ENCODE measurements at places on chromosomes 2 and 18.

DNA sequence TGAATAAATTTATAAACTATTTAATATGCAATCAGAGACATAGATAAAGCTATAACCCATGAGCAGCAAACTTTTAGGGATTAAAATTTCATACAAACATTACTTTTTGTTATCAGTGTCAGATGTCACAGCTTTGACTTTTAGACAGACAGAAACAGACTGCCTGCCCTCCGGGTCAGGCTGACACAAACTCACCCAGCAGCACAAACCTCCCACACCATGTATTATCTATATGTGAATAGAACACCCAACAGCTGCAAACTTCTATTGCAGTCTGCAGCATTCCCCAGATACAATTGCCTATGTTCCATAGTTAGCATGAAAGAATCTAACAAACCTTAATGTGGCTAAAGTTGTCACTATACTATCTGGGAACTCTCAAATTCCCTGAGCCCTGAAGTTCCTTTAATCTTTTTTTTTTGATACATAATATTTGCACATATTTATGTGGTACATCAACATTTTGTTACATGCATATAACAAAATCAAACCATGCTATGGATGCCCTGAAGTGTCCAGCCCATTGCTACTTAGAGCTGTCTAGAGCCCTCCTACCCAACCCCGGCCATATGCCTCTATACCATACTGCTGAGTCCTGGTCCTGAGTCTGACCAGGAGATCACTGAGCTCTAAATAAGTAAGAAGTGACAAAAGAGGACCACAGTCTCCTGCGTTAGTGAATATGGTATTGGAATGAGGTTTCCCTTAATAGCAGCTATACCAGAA, 214.4 kb downstream of the ZNF385B start:
- DNase-seq = no peak

DNA sequence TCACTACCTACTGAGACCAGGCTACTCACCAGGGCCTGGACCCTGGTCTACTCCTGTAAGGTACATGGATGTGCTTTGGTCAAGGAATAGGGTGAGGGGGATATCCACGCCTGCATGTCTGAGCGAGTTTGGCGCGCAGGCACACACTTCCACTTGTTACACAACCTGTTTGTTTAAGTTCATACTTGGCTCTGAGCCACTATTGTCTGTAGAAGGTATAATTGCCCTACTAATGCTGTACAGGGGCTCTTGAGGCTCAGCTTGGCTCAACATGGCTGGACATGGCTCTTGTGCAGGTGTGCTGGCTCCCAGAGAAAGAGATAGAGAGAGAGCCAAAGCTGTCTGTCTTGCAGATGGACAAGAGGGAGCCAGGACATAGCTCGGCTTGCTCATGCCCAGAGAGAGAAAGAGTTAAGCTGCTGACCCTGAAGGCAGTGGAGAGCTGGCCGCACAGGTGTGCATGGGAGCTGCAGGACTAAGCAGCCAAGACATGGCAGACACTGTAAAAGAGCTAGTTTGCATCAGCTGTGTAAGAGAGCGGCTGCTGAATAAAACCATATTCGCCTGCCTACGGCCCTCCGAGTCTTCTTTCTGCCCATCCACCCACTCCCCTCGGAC, 35.2 kb downstream of the NPPC start:
- no peak for DNase-seq

DNA sequence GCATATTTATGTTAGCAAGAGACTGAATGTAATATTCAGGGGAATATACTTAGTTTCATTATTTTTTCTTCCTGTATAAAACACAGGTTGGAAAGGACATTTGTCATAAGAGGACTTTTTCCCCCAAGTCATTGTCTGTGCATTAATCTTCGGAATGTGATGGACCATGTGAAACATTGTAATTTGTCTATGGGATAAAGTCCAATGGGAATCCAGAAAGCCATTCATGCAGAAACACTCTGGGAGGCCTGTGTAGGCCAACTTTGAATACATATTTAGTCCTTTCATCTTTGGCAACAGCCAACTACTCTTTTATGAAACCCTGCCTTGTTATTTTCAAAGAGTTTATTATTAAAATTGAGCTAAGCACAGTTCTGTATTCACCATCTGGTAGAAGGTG, 386.4 kb downstream of the PIK3C3 start:
- DNase-seq = no peak

GRCh38 chr2:206230060-206230762, 44.3 kb upstream of the ZDBF2 start:
- DNase-seq = no peak

- no peak for DNase-seq
Observed at GRCh38 chr18:22676423-22676822, 256.7 kb upstream of the RBBP8 start.

DNA sequence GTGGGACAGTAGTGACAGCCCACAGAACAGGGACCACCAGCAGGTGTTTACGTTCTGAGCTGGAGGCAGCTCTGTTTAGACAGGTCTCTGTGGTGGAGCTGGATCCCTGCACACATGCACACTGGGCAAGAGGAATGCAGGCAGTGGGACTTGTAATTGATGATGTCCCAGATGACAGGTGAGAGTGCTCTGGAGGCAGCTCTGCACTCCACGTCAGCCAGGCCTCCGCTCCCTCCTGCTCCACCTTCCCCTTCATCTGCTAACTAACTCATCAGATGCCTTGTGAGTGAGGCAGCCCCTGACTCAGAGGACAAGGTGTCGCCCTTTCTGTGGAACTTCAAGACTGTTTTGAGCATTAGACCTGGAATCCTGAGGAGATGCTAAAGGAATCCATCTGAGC, 53.2 kb downstream of the SH3YL1 start:
- DNase-seq = no peak

- peak; percentile 11 for DNase-seq
Observed at GRCh38 chr2:100161945-100162620, 19.7 kb upstream of the AFF3 start.

GRCh38 chr2:202634556-202635427, at the start of gene FAM117B:
FAM117B (plus strand) TSS chr2:202634969; CDS start chr2:202635188, 219 bp downstream.
- peak; percentile 99 for DNase-seq

- DNase-seq = no peak
Observed at GRCh38 chr2:203905656-203906055, 30.9 kb upstream of the ICOS start.

DNA sequence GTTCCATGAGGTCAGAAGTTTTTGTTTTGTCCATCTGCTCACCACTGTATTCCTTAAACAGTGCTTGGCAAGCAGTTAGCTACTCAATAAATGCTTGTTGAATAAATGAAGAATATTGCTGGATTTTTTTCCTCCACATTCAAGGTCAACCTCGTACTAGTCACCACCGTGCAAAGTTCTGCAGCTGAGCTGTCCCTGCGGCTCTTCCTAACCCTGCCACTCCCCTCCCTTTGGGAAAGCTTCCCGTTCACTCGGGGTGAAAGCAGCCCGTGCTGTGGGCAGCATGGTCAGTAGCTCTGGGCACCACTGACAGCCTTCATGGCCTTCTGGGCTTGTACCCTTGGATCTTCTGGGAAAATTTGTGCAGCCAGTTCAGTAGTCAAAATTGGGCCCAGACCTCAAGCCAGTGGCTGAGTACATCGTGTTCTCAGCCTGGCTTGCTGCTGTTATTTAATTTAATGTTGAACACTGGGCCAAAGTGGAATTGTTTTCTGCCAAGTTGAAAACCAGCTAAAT, 469.3 kb upstream of the RAB12 start:
- DNase-seq = no peak

DNA sequence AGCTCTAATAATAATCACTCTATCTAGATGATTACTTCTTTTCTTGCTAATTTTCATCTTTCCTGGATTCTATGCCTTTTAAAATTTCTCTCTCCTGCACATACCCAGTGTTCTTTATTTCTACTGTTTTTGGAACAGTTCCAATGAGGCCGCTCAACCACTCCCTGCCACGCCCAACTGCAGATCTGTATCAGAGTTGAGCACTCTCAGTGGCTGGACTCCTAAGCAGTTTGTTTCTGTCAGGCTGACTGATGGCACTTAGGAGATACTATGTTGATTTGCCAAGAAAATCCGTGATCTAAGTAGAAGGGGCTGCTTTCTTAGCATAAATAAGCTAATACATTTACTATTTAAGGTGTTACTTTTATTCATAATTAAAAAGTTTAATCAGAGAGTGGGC, 192.8 kb downstream of the ARHGAP15 start:
- no peak for DNase-seq

GRCh38 chr2:54966165-54966832, 84.0 kb downstream of the RTN4 start:
- peak; percentile 85 for DNase-seq

- DNase-seq = no peak
Observed at GRCh38 chr2:108125581-108125980, 114.2 kb upstream of the SULT1C3 start.

GRCh38 chr2:219918944-219919343, 291.5 kb downstream of the SLC4A3 start:
- no peak for DNase-seq

DNA sequence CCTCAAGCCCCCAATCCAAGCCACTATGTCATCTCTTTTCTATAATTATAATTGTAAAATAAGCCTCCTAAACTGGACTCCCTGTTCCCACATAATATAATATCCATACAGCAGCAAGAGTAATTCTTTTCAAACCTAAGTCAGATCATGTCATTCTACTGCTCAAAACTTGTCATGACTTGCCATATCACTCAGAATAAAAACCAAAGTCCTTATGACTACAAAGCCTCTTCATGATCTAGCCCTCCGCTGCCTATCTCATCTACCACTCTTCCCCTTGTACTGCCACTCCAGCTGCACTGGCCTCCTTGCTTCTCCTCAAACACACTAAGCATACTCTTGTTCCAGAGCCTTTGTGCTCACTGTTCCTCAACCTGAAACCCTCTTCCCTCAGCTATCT, 69.9 kb downstream of the MEMO1 start:
- no peak for DNase-seq

DNA sequence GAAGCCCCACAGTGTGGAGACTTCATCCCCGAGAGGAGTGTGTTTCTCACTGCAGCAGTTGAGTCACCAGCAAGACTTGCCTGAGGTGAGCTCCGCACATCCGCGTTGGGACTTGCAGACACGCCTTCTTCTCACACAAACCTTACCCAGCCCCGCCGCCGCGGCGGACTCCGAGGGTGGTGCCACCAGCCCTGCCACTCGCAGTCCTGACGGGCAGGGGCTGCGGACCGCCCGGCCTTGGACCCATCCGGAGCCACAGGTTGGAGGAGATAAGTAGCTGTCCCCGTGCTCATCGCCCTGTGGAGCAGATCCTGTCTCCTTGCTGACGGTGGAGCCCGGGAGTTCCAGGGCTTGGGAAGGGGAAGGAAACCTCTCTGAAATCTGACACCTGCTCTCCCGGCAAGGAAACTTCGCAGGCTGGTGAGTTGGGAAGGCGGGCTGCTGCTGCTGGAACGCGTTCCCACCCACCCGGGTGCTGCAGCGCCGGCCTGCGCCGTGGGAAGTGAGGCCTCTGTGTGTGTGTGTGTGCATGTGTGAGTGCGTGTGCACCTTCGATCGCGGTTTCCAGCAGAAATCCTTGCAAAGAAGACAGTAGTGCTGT, at the start of gene RAB27B:
Gene RAB27B (plus strand): TSS at position 197 of the 601 bp plus-strand sequence. CDS start 49,109 bp downstream, outside the sequence.
- DNase-seq = peak; percentile 59

DNA sequence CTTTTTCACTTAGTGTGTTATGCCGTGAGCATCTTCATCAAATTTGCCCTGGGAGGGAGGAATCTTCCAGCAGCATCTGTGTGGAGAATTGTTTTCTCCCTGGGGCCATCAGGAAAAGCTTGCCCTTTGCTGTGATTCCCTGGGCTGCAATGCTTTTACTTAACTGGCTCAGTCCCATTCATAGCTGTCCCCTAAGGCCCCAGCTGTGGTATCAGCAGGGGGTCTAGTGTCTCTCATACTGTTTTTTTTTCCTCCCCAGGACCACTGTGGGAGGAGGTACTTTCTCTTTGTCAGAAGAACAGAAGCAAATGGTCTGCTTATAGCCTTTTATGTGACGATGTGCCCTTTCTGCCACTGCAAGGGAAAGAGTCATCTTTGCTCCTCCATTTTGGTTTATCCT, 176.8 kb upstream of the CELF4 start:
- no peak for DNase-seq

DNA sequence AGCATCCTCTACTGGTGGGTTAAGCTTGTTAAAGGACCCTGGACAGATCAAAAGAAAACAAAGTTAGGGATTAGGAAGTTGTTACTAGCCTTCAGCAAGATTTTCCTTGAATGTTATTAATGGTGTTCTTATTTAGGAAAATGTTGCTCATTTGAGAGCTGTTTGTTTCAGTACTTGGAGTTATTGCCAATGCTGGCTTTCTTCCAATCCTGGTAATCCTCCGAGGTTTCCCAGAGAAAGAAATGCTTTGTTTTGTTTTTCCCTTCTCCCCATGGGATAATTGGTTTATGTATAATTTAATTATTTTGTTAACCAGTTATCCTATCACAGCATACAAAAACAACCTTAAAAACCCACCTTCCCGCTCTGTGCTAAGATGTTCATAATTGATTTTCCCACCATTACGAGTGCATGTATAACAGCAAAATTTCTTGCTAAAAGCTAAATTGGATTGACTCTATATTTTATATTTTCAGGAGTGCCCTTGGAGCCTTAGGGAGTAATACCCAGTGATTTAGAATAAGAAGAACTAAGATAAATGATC, 79.8 kb downstream of the MGAT5 start:
- DNase-seq = peak; percentile 57

DNA sequence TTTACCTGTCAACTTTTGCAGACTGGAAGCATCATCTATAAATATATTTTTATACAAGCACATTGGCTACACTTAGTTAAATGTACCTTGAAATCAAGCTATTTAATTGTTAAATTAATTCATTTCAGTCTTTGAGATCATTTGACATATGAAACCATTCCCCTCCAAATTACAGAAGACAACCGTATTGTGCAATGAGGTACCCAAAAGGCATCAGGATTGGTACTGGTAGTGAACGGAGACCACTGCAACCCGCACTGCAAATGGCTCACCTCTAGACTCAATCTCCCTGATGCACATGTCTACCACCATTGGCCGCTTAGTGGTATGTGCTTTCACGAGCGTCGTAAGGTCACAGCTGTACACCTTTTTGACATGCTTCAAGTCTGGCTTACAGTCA, 47.8 kb upstream of the CHRNA1 start:
- DNase-seq = no peak

DNA sequence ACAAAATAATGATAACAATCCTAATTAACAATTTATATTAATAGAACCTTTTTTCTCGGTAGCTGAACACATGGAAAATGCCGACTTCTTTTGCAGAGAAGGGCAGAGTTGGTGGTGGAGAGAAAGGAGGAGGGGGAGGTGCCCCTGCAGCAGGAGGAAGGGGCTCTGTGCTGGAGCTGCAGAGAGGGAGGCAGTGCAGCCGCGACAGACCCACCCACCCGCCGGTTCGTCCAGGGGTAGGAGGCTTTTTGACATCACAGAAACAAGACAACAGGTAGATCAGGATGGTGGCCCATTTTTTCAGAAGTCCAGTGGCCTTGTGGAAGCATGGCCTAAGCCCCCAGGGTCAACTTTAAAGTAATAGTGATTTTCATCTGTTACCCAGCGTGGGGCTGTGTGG, 321.1 kb upstream of the SALL3 start:
- no peak for DNase-seq

- DNase-seq = no peak
Observed at GRCh38 chr2:12705742-12706141, 11.0 kb upstream of the TRIB2 start.

DNA sequence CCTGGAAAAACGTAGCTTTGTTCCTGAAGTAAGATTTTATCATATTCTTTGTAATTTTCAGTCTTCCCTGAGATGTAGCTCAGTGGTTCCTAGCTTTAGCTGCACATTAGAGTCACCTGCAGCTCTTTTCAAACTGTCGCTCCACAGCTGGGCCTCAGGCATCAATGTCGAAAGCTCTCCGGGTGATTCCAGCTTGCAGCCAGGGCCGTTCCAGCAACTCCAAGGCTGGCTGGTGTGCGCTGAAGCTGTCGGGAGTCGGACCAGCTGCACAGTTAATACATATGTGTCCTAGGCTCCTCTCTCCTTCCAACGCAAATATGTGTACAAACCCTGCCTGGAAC, 609 bp upstream of the ZNF2 start:
- no peak for DNase-seq

All from G401 (cell line).